GM12891 (cell line): ENCODE measurements at places on chromosomes 7 and 10.

- peak; percentile 4 for DNase-seq
Observed at GRCh38 chr7:28389504-28390395, 22.6 kb upstream of the CREB5 start.

DNA sequence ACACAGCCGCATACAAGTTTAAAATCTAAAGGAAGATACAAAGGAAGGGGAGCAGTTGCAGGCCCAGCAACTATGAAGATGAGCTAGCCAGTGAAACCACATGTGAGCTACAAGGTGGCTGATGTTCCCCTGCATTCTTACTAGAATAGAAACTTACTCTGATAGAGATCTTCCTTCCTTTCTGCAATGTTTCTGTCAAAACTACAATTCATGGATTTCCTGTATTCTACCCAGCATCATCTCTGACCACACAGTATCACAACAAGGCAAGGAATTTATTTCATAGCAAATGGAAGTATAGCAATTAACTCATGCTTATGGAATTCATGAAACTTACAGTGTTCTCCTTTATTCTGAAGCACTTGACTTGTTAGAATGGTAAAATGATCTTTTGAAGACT is 68.7 kb upstream of the AASS start:
- DNase-seq, result no peak

DNA sequence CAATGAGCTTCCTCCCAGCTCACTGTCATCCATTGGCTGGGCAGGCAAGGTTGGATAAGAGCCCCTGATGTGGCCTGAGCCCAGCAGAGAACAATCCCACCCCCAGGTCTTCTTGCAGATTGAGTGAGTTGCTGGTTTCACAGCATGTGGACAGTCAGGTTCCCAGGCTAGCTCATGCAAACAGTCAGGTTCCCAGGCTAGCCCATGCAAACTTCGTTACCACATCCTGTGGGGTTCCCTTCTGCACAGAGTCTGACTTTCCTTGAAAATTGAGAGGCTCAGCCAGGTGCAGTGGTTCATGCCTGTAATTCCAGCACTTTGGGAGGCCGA is 67.1 kb downstream of the TMEM130 start:
- DNase-seq, result peak; percentile 39

- DNase-seq, result no peak
Observed at GRCh38 chr7:18145160-18145559, 117.5 kb upstream of the PRPS1L1 start.

GRCh38 chr10:69959911-69960310 is 92.7 kb upstream of the MACROH2A2 start:
- no peak for DNase-seq

GRCh38 chr10:103605359-103606096 is 112.0 kb downstream of the NEURL1 start:
- DNase-seq, result peak; percentile 62

DNA sequence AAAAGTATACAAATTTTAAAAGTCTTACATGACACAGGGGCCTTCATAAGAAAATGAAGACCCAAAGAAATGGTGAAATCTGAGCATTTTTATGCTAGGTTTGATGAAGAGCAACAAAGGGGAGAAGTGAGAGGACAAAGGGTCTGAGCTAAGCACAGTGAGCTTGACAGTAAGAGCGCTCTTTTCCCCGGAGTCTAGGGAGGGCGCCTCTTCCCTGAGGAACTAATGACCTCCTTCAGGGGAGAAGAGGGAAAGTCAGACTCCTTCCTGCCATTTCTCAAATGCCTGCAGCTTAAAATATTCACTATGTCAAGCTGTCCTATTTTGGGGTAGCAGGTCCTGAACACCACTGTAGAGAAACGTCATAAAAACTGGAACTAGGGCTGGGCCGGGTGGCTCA is 18.1 kb upstream of the PAXIP1 start:
- DNase-seq, result no peak

- no peak for DNase-seq
Observed at GRCh38 chr7:131826960-131827359, 270.5 kb upstream of the PODXL start.

- DNase-seq, result no peak
Observed at GRCh38 chr10:36606234-36606839, 519.1 kb upstream of the ANKRD30A start.

- DNase-seq, result no peak
Observed at GRCh38 chr7:158125721-158126120, 461.9 kb downstream of the PTPRN2 start.

DNA sequence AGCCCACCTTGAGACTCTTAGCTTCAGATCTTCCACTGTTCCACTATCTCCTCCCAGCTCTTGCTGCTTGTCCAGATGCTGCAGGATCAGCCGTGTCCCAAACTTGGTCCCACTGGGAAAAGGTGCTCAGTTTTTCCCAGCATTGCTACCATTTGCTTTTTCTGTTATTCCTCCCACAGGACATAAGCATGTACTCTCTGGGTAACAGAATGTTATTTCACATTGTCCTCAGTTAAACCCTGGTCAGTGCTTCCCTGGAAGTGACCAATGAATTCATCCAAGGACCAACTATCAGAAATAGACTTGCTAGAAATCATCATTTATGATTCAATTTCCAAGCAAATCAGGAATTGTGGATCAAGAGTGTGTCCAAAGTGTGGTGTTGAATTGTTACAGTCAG is 179.2 kb upstream of the ZNF32 start:
- no peak for DNase-seq

DNA sequence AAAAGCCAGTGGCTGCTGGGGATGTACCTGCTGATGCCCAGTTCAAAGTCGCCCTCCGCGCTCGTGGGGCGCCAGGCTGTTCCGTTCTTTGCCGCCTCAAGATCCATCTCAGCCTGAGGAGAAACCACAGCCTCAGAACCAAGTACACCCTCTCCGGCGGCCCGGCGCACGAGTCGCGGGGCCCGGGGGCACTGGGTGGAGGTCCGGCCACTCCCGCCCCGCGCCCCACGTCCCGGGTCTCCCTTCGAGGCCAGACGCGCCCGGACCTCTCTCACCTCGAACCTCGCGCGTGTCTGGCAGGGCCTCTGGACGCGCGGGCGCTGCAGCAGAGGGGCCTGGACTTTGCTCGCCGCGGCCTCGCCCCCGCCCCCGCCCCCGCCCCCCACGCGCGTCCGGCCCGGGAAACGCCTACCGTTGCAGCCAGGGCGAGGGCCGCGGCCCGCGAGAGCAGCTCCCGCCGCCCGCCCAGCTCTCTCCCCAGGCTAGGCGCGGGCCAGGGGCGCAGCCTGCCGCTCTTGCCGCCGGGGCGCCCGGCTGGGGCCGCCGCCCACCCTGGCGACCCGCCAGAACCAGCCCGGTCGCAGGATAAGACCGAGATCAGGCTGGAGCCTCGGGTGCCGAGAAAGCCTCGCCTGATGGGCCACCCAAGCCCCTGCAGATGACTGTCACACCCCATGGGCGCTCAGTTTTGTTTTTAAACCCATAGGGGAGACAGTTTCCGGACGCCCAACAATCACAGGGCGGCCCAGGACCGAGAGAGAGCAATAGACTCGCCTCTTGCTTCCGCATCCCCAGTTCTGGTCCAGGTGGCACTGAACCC is at the start of gene ABCB4:
Gene ABCB4 (minus strand): TSS at position 322 of the 820 bp plus-strand sequence. CDS start 215 bp downstream, at position 107.
- DNase-seq, result peak; percentile 12

GRCh38 chr10:133141144-133141957 is 18.7 kb upstream of the KNDC1 start:
- DNase-seq, result no peak
